Body of pancreas (tissue), 4 donors: ENCODE measurements at places on chromosomes 6 and 20.

- DNase-seq = no peak
These were observed 87.9 kb upstream of the CNKSR3 start for GRCh38 chr6:154598399-154598798.

GRCh38 chr6:80250391-80250997 is 144.0 kb downstream of the BCKDHB start:
- no peak for DNase-seq

- no peak for DNase-seq
These were observed 93.3 kb downstream of the KCNQ5 start for GRCh38 chr6:72715119-72715518.

- DNase-seq = no peak
These were observed 263.1 kb downstream of the LRFN2 start for GRCh38 chr6:40323881-40324634.

DNA sequence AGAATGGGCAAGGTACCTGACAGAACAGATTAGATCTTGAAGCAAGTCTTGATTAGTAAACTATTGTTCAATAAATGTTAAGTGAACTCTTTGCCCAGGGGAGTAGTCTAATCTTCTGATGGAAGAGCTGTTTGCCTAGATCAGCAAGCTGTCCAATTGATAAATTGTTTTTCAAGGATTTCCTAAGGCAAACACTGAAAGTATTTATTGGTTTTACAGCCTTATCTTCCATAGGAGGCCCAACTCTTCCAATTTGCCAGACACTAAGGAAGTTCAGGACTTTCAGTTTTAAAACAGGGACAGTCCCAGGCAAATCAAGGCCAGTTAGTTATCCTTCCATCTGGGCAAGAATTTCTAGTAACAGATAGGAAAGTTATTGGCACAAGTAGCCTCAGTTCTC is 1.8 kb upstream of the C6orf163 start:
- no peak for DNase-seq

- no peak for DNase-seq
These were observed 116.6 kb downstream of the ZDHHC14 start for GRCh38 chr6:157497579-157497978.

DNA sequence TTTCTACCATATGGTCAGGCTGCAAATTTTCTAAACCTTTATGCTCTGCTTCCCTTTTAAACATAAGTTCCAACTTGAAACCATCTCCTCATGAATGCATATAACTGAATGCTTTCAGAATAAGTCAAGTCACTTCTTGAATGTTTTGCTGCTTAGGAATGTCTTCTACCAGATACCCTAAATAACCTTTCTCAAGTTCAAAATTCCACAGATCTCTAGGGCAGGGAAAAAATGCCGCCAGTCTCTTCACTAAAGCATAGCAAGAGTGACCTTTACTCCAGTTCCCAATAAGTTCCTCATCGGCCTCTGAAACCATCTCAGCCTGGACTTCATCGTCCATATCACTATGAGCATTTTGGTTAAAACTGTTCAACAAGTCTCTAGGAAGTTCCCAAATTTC is 1011.2 kb upstream of the CITED2 start:
- no peak for DNase-seq

DNA sequence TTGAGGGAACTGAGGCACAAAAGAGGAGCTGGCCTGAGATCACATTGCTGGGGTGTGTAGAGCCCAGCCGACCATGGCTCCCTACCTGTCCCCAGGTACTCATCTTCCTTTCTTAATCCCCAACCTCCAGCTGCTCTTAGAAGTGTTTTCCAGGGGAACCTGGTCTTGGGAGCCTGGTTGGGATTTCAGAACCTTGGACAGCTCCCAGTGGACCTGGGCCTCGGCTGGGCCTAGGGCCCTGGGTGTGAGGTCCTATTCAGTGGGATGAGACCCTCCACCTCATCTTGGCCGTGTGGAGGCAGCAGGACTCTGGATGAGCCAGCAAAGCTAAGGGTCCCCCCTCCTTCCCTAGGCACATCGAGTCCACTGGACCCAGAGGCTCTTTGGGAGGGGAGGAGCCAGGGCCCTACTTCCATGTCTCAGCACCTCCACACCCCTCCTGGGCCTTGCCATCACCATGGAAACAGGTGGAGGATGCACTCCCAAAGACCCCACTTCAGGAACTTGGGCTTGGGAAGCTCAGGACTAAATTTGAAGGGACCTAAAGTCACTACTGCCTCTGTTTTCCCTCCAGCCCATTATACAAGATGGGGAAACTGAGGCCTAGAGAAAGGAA is 38.5 kb downstream of the DLGAP4 start:
- DNase-seq = peak; percentile 50

GRCh38 chr6:40640599-40641227 is 53.5 kb upstream of the LRFN2 start:
- DNase-seq = peak; percentile 6

DNA sequence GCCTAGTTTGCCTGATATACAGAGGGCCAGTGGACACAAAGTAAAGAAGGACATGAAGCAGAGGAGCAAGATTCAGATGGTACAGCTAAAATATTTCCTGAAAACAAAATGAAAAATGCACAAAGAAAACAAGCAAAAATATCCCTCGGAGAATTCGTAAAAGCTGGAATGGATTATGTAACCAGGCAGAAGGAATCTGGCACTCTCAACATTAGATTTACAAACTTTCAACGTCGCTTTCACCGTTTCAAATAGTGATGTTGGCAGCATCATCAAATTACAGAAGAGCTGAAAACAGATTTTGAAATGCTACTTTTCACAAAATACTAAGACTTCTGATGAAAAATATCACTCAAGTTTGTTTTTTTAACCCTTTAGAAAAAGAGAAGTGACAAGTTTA is 11.7 kb downstream of the SMLR1 start:
- no peak for DNase-seq

DNA sequence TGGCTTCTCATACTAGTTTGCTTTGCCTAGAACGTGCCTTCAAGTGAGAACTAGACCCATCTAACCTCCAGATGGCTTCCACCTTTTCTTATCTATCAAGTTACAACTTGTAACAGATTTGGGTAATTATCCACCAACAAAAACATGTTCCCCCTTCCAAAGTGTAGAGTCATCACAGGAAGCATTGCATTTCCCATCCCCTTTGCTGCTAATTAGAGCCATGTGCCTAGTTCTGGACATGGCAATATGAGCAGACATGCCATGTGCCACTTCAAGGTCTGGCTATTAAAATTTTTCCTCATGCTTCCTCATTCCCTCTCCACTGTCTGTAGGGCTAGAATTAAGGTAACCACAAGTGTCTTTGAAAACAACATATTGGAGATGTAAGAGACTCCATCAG is 814.4 kb downstream of the TENT5A start:
- DNase-seq = no peak

DNA sequence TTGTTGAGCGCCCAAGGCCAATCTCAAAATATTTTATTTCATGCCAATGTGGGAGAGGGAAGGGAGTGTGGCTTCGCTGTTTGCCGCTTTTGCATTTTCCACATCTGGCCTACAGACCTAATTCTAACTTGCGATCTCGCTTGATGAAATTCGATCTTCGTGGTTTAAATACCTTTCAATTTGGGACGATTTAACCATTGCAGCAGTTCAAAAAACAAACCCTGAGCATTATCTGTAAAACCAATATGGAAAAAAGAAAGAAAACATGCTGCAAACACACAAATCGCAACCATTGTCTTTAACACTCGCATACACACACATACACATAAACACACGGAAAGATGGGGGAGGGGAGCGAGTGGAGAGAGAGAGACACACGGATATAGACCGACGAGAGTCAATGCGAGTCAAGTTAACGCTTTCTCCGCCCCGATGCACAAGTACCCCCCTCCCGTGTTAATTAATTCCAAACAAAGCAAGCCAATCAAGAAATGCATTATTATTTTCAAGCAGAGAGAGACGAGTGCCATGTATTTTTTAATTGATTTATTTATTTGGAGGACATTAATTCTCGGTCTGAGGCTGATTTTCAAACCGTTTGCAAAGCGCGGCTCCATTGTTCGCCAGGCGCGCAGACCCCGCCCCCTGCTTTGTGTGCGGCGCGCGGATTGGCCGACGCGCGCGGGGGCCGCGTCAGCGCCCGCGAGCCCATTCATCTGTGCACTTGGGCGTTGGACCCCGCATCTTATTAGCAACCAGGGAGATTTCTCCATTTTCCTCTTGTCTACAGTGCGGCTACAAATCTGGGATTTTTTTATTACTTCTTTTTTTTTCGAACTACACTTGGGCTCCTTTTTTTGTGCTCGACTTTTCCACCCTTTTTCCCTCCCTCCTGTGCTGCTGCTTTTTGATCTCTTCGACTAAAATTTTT is at the start of gene MARCKS:
Gene MARCKS (plus strand): TSS at position 721 of the 931 bp plus-strand sequence. CDS start 401 bp downstream, outside the sequence.
- DNase-seq = peak; percentile 87
